H1 (cell line): ENCODE measurements at places on chromosomes 11 and 22. TPM values are rescaled to one million over a fixed set of nuclear protein-coding genes. Genes with fewer than 3 reads are reported as not detected.

DNA sequence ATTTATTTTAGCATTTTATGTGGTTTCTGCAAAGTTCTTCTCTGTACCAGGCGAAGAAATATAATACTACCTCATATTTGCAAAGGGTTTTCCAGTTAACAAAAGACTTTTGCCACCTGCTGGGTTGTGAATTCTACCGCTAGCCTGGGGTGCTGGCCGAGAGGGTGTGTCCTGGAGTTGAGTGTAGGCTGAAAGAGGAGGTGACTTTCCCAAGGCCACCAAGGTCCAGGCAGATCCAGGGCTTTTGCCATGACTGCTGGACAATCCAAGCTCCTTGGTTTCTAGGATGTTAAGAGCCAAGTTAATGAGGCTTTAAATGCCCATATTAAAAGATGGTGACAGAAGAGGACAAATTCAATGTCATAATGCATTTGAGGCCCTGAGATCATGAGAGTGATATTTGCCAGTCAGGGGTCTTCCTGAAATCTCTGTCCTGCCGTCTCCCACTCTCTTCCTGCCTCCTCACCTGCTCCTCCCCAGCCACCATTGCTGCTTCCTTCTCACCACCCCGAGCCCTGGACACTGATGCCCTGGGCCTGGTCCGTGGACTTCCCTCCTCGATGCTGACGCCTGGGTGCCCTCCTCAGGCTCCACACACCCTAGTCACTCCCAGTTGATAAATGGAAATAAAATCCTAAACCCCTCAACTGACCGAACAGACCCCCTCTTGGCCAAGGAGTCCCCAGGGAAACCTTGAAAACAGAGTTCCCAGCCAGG lies 825.6 kb downstream of the TBC1D22A start:
- H3K4me1 ChIP-seq = no peaks in the 10 kb centered on the region
- no peaks in the 10 kb centered on the region for H3K36me3 ChIP-seq
- DNase-seq = no peak

- no peak for DNase-seq
- no peak overlapping the region for H3K27ac ChIP-seq
- H3K4me3 ChIP-seq = no peak overlapping the region
- peaks cover 7% of the 10 kb centered on the region; the same call in 1 of the 2 replicates for H3K27me3 ChIP-seq
- H3K4me1 ChIP-seq = peaks cover 16% of the 10 kb centered on the region
Observed at GRCh38 chr11:61593151-61593550, 12.3 kb upstream of the SYT7 start.

The VPS26B gene
- 26.8 and 27.0 TPM in 2 replicates for total RNA-seq

- no peak overlapping the region for H3K27ac ChIP-seq
- no peak for DNase-seq
- no peak overlapping the region for H3K4me3 ChIP-seq
Observed at GRCh38 chr11:69682221-69682620, 7.1 kb upstream of the LTO1 start.

The SMTNL1 gene
- not detected in 2 replicates for total RNA-seq

- H3K4me3 ChIP-seq = no peak overlapping the region
- DNase-seq = no peak
- no peak overlapping the region for H3K27ac ChIP-seq
- no peaks in the 10 kb centered on the region for H3K27me3 ChIP-seq
Observed at GRCh38 chr11:102240502-102240901, 76.8 kb upstream of the BIRC3 start.

GRCh38 chr22:35638410-35638809 lies 9.8 kb upstream of the APOL6 start:
- H3K27me3 ChIP-seq = no peaks in the 10 kb centered on the region
- no peak for DNase-seq
- H3K36me3 ChIP-seq = no peaks in the 10 kb centered on the region
- no peak overlapping the region for H3K4me3 ChIP-seq
- no peak overlapping the region for H3K27ac ChIP-seq

DNA sequence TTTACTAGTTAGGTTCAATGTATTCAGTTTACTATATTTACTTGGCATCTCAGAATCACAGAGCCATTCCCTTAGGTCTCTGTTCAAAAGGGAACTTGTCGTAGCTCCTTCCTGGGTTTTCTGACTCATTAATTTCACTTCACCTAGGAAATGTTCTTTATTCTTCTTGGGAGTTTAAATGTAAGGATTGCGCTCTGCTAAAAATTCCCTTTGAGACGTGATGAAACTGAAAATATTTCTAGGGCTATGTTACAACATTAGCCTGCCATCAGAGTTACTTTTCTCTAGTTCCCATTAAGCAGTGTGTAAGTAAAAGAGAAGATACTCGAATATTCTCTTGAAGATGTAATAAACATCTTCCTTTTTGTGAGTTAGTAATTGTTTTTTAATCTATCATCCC lies 209.5 kb downstream of the CASP12 start:
- DNase-seq = no peak
- H3K36me3 ChIP-seq = no peaks in the 10 kb centered on the region
- no peaks in the 10 kb centered on the region for H3K27me3 ChIP-seq

- H3K36me3 ChIP-seq = no peaks in the 10 kb centered on the region
- H3K4me1 ChIP-seq = peaks cover 17% of the 10 kb centered on the region
- no peak overlapping the region for H3K27ac ChIP-seq
- peaks cover 7% of the 10 kb centered on the region; the same call in 1 of the 2 replicates for H3K27me3 ChIP-seq
- H3K4me3 ChIP-seq = no peak overlapping the region
- no peak for DNase-seq
Observed at GRCh38 chr11:44561275-44561805, 4.1 kb upstream of the CD82 start.

The PATE4 gene
- total RNA-seq = not detected in 2 replicates

GRCh38 chr11:123765601-123766000 lies 11.3 kb upstream of the OR6X1 start:
- no peak for DNase-seq
- peaks cover 7% of the 10 kb centered on the region; the same call in 1 of the 2 replicates for H3K36me3 ChIP-seq
- H3K4me3 ChIP-seq = no peak overlapping the region
- H3K27me3 ChIP-seq = no peaks in the 10 kb centered on the region
- H3K27ac ChIP-seq = no peak overlapping the region

GRCh38 chr22:26461188-26461810 lies 22.3 kb downstream of the HPS4 start:
- DNase-seq = peak; percentile 90
- no peaks in the 10 kb centered on the region for H3K27me3 ChIP-seq
- peaks cover 58% of the 10 kb centered on the region for H3K36me3 ChIP-seq
- no peak overlapping the region for H3K27ac ChIP-seq

- no peaks in the 10 kb centered on the region for H3K36me3 ChIP-seq
- no peak overlapping the region; the same call in 1 of the 2 replicates for H3K27ac ChIP-seq
- peak; percentile 80 for DNase-seq
- H3K4me1 ChIP-seq = peaks cover 23% of the 10 kb centered on the region
- H3K4me3 ChIP-seq = no peak overlapping the region
Observed at GRCh38 chr11:73323464-73323863, 15.4 kb downstream of the ARHGEF17 start.

DNA sequence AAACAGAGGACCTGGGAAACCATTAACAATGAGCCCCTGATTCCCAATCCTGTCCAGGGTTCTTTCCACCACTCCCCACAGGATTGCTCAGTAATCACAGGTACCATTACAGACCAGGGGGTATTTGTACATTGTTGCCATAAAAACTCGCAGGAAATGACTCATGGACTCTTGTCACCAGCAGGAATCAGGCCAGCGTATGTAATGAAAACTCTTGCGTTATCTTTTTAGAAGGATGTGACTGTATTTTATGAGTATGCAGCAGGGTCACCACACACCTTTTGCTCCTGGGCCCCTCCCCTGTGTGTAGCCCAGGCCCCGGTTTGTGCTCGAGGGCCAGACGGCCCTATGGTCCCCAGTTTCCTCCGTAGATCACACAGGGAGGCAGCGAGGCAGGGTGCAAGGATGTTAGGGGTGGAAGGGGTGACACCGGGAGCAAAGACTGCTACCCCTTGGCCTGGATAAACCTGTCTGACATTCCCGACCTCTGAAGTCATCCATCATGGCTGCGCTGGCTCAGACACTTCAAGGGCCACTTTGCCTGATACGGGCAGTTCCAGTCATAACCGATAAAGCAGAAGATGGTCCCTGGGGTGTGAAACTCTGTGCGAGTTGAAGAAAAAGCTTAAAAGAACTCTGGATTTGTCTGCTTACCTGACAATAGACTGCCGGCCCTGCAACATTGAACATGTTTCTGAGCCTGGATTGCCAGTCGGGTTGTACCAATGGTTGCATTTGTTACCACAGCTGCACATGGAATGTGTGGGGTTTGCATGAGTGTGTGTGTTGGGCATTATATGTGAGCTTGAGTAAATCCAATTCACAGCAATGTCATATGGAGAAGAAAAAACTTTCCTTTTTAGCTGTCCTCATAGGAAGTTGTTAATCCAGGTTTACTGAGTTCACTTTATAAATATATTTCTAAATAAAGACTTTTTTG lies 56.9 kb downstream of the MICAL2 start:
- H3K27me3 ChIP-seq = no peaks in the 10 kb centered on the region
- no peak overlapping the region for H3K4me3 ChIP-seq
- H3K36me3 ChIP-seq = no peaks in the 10 kb centered on the region
- DNase-seq = no peak
- no peaks in the 10 kb centered on the region for H3K4me1 ChIP-seq
- no peak overlapping the region for H3K27ac ChIP-seq

- peaks cover 13% of the 10 kb centered on the region for H3K27me3 ChIP-seq
- no peak overlapping the region for H3K27ac ChIP-seq
- H3K4me3 ChIP-seq = peak overlapping the region; percentile 52
- no peak for DNase-seq
- H3K4me1 ChIP-seq = no peaks in the 10 kb centered on the region
Observed at GRCh38 chr11:93329936-93330445, 551 bp upstream of the DEUP1 start.

The JAML gene
- 0.58 and 0.86 TPM in 2 replicates for total RNA-seq

- H3K4me1 ChIP-seq = no peaks in the 10 kb centered on the region
- no peak for DNase-seq
- H3K27me3 ChIP-seq = no peaks in the 10 kb centered on the region
- no peaks in the 10 kb centered on the region for H3K36me3 ChIP-seq
Observed at GRCh38 chr11:72177656-72178055, 14.3 kb upstream of the FOLR1 start.
